ENCODE measurements at places on chromosomes 7 and 10.

DNA sequence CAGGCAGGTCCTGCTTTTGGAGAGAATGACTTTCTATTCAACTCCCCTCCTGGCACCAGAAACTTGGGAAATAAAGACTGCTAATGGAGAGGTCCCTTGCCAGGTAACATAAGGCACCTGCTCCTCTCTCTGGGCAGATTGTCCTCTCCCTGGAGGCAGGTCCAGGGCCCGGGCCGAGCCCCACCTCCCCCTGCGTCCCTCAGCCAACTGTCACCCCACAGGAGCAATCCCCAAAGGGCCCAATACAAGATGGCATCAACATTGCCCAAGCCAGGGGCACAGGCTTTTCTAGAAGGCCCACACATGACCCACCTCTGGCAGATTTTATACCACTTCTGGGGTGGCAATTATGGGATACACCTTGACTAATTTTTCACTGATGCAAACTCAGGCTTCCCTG is 145.2 kb downstream of the HERPUD2 start:
- H3K27me3 ChIP-seq, result no peaks in the 10 kb centered on the region
- H3K36me3 ChIP-seq, result no peaks in the 10 kb centered on the region
- no peak overlapping the region for H3K4me3 ChIP-seq
- no peaks in the 10 kb centered on the region for H3K4me1 ChIP-seq
- DNase-seq, result no peak
- no peak overlapping the region for H3K27ac ChIP-seq

GRCh38 chr7:156386097-156386496 is 254.5 kb upstream of the RNF32 start:
- H3K4me3 ChIP-seq, result no peak overlapping the region
- no peaks in the 10 kb centered on the region for H3K36me3 ChIP-seq
- H3K27me3 ChIP-seq, result no peaks in the 10 kb centered on the region
- no peak for DNase-seq

DNA sequence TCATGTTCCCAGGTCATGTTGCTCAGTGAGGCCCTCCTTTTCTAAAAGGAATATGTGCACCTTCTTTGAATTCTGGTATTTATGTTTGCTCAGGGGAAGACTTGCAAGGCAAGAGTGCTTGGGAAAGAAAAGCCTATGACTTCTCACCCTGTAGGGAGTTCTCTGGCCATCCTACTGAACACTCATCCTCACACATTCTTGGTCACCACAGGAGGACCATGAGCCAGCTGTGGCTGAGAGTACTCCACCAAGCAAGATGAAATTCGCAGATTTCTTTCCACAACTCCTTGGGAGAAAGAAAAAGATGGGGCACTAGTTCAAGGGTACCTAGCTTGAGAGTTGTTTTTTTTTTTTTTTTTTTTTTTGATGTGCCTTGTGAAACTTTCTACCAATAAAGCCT is 179.6 kb downstream of the FZD1 start:
- H3K4me3 ChIP-seq, result no peak overlapping the region
- no peak for DNase-seq
- no peaks in the 10 kb centered on the region for H3K27me3 ChIP-seq
- H3K4me1 ChIP-seq, result no peaks in the 10 kb centered on the region

DNA sequence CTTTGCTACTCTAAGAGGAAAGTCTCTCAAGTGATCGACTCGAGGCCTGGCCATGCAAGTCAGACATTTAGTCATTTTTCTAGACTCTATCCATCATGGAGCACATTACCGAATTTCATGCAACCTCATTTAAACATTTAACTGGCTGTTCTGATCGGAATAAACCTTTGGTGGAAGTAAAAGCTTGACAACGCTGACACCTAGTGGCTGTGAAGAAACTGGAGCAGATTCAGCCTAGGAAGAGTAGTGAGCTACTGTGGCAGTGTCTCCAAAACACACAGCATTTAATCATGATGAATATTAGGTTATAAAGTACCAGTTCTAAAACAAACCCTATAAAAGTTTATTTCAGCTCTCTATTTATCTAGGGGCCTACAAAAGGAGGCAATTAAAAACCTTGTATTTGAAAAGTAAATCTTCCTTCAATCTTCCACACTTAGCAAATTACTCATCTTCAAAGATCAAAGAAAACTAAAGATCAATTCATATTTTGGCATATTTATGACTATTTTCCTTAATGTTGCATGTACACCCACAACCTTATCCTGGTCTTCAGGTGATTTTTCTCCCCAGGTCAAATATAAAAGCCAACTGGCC is 175.0 kb downstream of the CTNNA3 start:
- H3K36me3 ChIP-seq, result no peaks in the 10 kb centered on the region
- H3K4me3 ChIP-seq, result no peak overlapping the region
- no peaks in the 10 kb centered on the region for H3K4me1 ChIP-seq
- DNase-seq, result peak; percentile 53
- H3K27ac ChIP-seq, result no peak overlapping the region

GRCh38 chr10:42959833-42960232 is 117.0 kb upstream of the RET start:
- no peaks in the 10 kb centered on the region for H3K27me3 ChIP-seq
- H3K4me3 ChIP-seq, result no peak overlapping the region
- no peak overlapping the region for H3K27ac ChIP-seq
- no peaks in the 10 kb centered on the region for H3K36me3 ChIP-seq

GRCh38 chr7:155269766-155270585 is 27.7 kb upstream of the INSIG1 start:
- H3K4me1 ChIP-seq, result no peaks in the 10 kb centered on the region
- no peak overlapping the region for H3K4me3 ChIP-seq
- H3K27ac ChIP-seq, result no peak overlapping the region
- H3K36me3 ChIP-seq, result no peaks in the 10 kb centered on the region

GRCh38 chr7:66348959-66349358 is 143.8 kb downstream of the TPST1 start:
- H3K27ac ChIP-seq, result no peak overlapping the region
- no peaks in the 10 kb centered on the region for H3K27me3 ChIP-seq
- no peaks in the 10 kb centered on the region for H3K36me3 ChIP-seq

DNA sequence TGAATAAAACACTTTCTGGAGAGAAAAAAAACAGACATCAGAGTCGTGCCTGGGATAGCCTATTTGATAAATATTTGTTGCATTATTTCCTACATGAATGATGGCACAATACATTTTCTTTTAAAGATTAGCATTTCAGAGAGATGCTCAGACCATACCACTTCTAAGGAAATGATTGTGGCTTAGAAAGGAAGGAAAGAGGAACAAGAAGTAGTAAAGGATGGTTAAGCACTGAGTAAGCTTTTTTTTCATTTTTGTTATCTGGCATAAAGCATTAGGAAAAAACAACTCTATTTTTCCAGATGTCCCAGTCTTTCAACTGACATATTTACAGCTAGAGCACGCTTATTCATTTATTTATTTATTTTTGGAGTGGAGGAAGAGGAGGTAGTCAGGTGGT is 258.8 kb upstream of the TEX47 start:
- no peak for DNase-seq
- no peaks in the 10 kb centered on the region for H3K4me1 ChIP-seq
- H3K27me3 ChIP-seq, result no peaks in the 10 kb centered on the region
- no peaks in the 10 kb centered on the region for H3K36me3 ChIP-seq

DNA sequence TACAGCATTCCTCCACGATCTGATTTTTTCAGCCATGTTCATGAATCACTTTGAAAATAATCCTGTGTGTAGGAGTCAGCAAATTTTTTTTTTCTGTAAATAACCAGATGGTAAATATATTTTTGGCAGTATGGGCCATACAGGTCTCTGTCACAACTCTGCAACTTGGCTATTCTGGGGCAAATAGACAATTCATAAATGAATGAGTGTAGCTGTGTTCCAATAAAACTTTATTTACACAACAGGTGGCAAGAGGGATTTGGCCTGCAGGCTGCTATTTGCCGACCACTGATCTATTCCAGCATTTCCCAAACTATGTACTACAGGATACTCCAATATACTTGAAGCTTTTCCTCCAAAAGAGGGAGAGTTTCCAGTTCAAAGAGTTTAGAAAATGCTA is 78.7 kb upstream of the SVIL start:
- H3K4me3 ChIP-seq, result no peak overlapping the region
- H3K4me1 ChIP-seq, result no peaks in the 10 kb centered on the region
- no peaks in the 10 kb centered on the region for H3K27me3 ChIP-seq
- H3K27ac ChIP-seq, result no peak overlapping the region
- H3K36me3 ChIP-seq, result no peaks in the 10 kb centered on the region

DNA sequence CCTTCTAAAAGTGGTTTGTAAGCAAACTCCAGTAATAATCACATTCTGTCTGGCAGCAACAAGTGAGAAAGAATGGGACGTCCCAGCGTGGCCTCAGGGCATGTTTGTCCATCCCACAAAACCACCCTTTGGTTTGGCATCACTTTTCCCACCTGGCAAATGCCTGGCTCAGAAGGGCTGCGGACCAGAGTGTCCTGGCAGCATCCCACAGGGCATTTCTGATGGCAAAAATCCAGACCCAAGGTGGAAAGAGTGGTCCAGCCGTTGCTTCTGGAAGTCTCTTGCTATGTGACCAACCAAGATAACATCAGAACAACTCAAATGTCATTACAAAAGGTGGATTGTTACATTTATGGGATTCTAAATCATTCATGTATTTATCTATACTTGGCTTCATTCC is 174.4 kb downstream of the CREB5 start:
- no peaks in the 10 kb centered on the region for H3K4me1 ChIP-seq
- no peaks in the 10 kb centered on the region for H3K36me3 ChIP-seq
- H3K4me3 ChIP-seq, result no peak overlapping the region
- DNase-seq, result no peak
- no peaks in the 10 kb centered on the region for H3K27me3 ChIP-seq
- H3K27ac ChIP-seq, result no peak overlapping the region

GRCh38 chr7:44520574-44520973 is 20.6 kb downstream of the NPC1L1 start:
- H3K27me3 ChIP-seq, result no peaks in the 10 kb centered on the region
- no peak for DNase-seq
- H3K27ac ChIP-seq, result no peak overlapping the region
- no peaks in the 10 kb centered on the region for H3K36me3 ChIP-seq

DNA sequence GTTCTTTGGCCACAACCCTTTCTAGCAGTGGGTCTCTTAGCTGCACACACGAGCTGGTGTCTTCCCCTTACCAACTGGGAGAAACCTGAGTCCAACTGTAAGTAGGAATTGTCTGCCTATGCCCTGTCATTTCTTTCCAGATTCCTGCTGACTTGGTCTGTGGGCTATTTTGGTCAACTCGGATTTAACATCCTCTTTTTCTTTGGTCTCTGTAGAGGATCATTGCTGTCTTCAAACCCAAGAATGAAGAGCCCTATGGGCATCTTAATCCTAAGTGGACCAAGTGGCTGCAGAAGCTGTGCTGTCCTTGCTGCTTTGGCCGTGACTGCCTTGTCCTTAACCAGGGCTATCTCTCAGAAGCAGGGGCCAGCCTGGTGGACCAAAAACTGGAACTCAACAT is 10.3 kb downstream of the PI4K2A start:
- peaks cover 7% of the 10 kb centered on the region for H3K36me3 ChIP-seq
- H3K27me3 ChIP-seq, result no peaks in the 10 kb centered on the region
- H3K27ac ChIP-seq, result no peak overlapping the region
- DNase-seq, result no peak
- no peak overlapping the region for H3K4me3 ChIP-seq

DNA sequence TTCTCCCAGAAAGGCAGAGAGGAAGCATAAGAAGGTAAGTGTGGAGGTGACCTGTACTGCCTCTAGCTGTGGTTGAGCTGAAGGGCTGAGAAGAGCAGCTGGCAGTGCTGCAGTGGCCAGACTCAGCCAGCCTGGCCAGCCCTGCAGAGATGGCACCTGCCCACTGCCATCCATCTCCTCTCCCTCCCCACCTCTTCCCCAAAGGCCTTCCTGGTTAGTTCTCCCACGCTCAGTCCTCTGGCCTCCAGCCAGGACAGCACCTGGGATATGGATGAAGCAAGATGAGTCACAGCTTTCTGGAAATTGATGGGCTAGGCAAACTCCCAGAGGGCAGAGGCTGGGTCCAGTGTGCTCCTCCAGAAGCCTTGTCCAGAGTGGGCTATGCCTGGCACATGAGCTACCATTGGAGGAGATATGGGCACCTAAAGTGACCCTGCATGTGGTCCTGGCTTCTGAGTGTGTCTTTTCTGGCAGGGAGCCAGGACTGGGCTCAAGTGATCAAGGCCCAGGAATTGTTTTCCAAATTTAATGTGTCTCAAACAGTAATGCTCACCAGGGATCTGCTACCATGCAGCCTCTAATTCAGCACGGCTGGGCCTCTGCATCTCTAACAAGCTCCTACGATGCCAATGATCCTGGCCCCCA is 81.0 kb upstream of the CACUL1 start:
- no peak overlapping the region for H3K27ac ChIP-seq
- no peaks in the 10 kb centered on the region for H3K36me3 ChIP-seq
- peaks cover 4% of the 10 kb centered on the region for H3K4me1 ChIP-seq
- peak; percentile 78 for DNase-seq
- no peaks in the 10 kb centered on the region for H3K27me3 ChIP-seq
- H3K4me3 ChIP-seq, result no peak overlapping the region

DNA sequence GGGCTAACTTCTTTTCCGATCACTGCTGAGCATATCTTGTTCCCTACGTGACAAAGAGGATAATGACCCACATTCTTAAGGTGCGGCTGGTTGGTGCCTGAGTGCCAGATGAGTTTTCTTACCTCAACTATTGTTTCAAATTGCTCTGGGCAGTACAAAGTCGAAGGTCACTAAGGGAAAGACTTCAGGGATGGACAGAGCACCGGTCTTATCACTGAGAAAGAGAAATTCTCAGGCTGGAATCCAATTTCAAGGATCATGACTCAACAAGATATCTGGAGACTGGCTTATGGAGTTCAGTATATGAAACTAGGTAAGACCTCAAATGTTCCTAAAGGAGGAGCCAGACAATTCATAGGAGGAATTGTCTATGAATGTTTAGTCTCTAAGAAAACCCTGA is 780.3 kb downstream of the SUGCT start:
- no peaks in the 10 kb centered on the region for H3K4me1 ChIP-seq
- no peaks in the 10 kb centered on the region for H3K27me3 ChIP-seq
- no peaks in the 10 kb centered on the region for H3K36me3 ChIP-seq
- DNase-seq, result no peak
- no peak overlapping the region for H3K4me3 ChIP-seq

- H3K36me3 ChIP-seq, result no peaks in the 10 kb centered on the region
- no peaks in the 10 kb centered on the region for H3K27me3 ChIP-seq
- H3K27ac ChIP-seq, result no peak overlapping the region
- no peak for DNase-seq
These were observed 138.9 kb upstream of the PPIF start for GRCh38 chr10:79208251-79208983.

DNA sequence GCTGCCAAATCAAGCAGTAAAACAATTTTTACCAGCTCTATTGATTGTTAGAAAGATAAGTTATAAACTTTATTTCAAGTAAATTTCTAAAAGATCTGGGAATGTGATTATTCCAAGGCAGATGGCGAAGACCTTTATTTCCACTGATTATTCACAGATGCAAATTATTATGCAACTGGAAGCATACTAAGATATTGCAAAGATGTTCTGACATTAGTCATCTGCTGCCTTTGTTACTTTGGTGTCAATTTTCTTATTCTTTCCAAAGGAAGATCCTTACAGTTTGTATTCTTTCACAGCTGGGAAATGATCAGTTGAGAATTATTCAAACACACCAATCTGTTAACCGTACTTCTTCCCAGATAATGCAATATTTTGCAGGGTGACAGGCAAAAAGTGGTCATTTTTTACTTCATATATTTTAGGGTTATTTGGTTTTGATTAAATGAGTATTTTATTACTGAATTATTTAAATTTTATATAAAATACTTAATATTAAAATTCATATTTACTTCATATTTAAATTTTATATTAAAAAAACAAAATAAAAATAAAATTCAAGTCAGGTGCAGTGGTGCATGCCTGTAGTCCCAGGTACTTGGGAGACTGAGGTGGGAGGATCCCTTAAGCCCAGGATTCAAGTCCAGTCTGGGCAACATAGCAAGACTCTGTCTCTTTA is 171.3 kb downstream of the FZD1 start:
- H3K4me1 ChIP-seq, result no peaks in the 10 kb centered on the region
- DNase-seq, result no peak
- no peaks in the 10 kb centered on the region for H3K36me3 ChIP-seq
- no peak overlapping the region for H3K27ac ChIP-seq

Data from pancreas (tissue), 10 donors.